ENCODE measurements at places on chromosomes 6 and 20. TPM values are rescaled to one million over a fixed set of nuclear protein-coding genes. Genes with fewer than 3 reads are reported as not detected.

DNA sequence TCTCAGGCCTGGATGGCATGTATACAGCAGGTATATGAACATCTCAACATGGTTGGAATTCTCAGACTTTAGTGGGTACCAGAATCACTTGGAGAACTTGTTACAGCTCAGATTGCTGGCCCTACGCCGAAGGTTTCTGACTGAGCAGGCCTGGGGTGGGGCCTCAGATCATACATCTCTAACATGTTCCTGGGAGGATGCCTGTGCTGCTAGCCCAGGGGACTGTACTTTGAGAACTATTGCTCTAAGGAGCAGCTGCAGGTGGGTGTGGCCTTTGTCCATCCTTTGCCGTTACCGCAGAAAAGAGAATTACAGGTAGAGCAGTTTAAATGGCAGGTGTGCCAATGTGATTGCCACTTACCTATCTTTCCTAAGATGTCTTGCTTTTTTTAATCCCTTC is 310.5 kb upstream of the JAG1 start:
- DNase-seq, result no peak

DNA sequence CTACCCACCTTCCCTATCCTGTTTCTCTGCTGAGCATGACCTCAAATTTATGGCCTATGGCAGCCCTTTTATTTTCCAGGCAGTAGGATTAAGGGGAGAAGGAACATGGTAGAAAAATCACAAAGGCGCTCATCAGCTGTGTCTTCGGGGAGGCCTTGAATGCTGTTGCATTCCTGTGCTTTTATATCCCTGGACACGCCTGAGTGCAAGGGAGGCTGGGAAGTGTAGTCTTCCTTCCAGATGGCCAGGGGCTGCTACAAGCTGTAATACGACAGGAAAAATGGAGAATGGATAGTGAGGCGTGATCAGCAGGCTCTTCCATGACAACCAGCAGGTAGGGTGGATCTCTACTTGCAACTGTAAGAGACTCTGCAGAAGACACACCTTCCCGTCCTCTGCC is 210.9 kb upstream of the GGTLC1 start:
- no peak for DNase-seq

DNA sequence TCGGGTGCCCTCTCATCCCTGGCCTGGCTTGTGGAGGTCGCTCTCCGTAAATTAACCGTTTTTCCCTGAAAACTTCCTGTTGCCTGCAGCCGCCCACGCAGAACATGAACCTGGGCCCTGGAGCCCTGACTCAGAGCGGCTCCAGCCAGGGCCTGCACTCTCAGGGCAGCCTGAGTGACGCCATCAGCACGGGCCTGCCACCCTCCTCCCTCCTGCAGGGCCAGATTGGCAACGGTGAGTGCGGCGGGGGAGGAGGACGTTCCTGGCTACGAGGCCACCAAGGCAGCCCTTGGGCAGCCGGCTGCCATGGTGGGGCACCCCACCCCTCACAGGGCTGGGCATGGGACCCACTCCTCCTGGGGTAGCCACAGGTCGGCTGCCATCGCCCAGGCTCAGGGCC is 17.8 kb downstream of the SS18L1 start:
- no peak for DNase-seq

DNA sequence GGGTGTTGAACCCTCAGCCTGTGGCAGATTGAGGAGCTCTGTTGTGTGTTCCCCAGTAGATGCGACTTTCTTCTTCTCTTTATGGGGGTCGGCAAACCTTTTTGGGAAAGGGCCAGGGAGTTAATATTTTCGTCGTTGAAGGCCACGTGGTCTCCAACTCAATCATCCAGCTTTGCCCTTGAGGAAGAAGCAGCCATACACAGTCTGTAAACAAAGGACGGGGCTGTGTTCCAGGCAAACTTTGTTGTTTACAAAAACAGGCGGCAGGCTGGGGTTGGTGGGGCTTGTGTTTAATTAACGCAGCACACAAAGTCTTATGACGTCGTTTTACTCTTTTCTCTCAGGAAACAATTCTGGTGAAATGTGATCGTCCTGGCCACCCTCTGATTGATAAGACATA is 20.2 kb downstream of the KIF25 start:
- no peak for DNase-seq

DNA sequence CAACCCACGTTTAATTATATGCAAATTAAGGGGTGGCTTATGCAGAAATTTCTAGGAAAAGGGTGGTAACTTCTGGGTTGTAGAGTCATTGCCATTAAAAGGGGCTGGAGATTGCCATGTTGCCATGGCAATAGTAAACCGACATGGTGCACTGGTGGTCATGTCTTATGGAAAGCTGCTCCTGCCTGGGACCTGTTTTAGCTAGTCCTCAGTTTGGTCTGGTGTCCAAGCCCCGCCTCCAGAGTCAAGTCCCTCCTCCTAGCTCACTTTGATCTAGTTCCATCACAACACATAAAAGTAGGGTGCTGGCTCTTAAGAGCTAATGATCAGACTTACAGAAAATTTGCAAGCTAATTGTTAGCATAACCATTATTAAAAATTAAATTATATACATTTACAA is 5.3 kb downstream of the SLC22A2 start:
- DNase-seq, result no peak

DNA sequence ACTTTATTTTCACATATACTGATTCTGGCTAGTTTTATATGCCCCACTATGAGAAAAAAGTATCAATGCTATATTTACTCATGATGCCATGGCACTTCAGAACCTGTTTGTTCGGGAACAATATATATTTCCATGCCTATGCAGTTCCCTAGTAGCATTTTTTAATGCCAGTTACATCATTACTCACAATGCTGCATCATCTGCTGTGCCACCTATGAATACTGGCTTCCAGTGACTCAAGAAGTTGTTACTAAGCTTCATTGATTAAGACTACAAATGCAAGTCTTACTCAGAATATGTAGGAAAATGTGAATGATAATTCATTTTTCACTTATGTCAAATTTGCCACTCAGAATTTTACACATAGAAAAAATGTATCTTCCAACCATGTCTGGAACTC is 97.9 kb downstream of the MAFB start:
- DNase-seq, result no peak

- no peak for DNase-seq
Observed at GRCh38 chr6:132259070-132259469, 142.2 kb downstream of the MOXD1 start.

GRCh38 chr6:3775847-3776246 is 24.3 kb upstream of the PXDC1 start:
- DNase-seq, result no peak

GRCh38 chr20:327186-328026 is 2.1 kb downstream of the SOX12 start:
- peak; percentile 90 for DNase-seq

DNA sequence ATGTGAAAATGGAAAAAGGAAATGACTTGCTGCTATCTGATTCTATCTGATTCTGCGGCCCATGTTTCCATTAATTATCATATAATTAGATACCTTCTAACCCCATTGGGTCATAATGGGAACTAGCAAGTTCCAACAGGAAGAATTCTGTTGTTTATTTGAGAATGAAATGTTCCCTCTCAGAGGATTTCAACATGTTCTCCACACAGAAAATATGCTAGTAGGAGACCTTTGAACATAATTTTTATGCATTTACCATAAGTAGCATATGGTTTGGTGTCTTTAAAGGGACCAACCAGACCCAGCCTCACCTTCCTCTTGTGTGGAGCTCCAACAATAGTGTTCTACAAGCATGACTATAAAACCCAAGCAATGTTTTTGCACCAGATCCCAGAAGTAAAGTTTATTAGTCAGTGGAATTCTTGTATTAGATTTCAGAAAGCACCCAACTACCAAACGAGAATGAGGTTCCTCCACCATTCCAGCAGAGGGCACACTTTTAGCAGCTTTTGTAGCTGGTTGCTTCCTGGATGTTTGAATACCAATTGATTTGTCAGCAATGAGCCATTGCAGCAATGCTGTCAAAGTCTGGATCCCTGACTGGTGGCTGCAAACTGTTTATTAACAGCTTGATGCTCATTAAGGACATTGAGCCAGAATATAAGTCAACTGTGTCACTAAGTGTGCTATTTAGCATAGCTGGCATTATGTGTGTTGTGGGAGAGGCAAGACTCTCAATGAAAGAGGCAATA is 143.6 kb upstream of the GJE1 start:
- no peak for DNase-seq

DNA sequence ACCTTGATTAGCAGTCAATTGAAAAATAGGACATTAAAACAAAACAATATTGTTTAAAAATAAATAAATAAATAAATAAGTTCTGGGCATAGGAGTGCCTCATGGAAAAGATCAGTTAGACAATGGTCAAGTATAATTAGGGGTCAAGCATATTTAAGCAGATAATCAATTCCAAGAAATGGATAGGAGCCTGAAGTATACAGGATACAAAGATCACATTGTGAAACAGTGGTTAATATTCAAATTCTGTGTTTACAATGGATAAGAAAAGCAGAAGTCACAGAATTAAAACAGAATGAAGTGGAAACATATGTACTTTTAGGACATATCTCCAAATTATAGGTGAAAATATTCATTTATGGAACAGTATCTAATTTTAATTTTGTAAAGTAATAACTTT is 1028.6 kb upstream of the CITED2 start:
- no peak for DNase-seq

GRCh38 chr20:34271956-34272355 is 30.7 kb downstream of the ASIP start:
- DNase-seq, result no peak

DNA sequence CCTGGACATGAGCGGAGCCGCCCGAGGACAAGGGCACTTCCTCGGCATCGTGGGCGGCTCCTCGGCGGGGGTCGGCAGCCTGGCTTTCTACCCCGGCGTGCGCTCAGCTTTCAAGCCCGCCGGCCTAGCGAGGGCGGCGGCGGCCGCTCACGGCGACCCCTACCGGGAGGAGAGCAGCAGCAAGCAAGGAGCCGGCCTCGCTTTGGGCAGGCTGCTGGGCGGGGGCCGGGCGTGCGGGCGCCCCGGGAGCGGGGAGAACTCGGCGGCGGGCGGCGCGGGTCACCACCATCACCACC is 6.7 kb downstream of the PRDM13 start:
- DNase-seq, result peak; percentile 55

DNA sequence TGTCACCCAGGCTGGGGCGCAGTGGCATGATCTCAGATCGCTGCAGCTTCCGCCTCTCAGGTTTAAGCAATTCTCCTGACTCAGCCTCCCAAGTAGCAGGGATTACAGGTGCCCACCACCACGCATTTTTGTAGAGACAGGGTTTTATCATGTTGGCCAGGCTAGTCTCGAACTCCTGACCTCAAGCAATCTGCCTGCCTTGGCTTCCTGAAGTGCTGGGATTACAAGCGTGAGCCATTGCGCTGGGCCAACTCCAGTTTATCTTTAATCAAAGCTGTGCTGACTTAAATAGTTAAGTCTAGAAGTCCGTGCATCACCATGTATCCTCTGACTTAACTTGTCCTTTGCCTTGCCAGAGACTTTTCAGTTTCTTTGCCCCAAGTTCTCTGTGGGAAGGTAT is 224.3 kb downstream of the TMEM242 start:
- DNase-seq, result no peak

DNA sequence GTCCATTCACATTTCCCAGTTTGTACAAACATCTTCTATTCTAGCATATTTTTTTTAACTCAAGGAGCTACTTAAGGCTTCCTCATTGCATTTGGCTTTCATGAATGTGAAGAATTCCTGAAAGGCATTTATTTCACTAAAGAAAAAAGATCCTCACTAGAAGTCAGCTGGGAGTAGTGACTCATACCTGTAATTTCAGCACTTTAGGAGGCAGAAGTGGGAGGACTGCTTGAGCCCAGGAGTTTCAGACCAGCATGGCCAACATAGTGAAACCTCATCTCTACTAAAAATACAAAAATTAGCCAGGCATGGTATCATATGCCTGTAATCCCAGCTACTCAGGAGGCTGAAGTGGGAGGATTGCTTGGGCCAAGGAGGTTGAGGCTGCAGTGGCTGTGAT is 30.9 kb upstream of the XRN2 start:
- DNase-seq, result no peak

- no peak for DNase-seq
Observed at GRCh38 chr6:113626475-113626874, 230.7 kb upstream of the MARCKS start.

DNA sequence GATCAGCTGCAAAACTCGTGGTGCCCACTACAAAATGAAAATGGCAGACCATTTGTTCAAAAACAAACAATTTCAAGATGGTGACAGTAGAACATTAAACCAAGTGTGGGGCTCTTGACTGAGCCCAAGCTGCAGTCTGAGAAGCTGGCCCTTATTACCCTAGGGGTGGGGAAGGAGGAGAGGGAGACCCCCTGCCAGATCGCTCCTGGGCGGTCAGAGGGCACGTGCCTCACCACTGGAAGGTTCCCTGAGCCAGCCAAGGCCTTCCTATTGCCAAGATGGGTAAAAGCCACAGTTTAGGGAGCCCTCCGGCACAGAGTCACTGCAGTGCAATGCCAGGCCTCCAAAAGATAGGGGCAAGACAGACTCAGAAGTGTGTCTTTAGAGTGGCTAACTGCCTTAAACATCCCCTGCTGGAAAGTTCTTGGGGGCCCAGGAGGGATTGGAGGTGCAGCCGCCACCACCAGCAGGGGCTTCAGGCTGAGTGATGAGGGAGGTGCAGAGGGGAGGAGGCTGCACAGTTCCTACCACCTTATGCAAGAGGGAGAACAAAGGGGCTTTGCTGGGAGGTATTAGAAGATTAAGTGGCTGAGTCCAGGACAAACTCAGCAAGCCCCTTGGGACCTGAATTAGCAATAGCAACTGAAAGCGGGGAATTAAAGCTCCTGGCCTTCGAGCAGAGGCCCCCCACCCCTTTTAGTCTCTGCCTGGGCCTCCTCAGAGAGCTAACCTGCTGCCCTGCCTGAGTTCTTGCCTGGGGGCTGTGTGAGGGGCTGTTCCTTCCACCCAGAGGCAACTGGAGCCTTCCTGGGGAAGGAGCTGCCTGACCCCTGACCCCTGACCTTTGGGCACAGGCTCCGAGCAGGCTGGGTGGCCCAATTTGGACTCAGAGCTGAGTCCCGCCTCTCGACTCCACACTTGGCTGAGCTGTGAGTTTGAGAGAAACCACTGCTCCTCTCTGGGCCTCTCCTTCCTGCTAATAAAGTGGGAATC is 88.4 kb downstream of the VEGFA start:
- no peak for DNase-seq

DNA sequence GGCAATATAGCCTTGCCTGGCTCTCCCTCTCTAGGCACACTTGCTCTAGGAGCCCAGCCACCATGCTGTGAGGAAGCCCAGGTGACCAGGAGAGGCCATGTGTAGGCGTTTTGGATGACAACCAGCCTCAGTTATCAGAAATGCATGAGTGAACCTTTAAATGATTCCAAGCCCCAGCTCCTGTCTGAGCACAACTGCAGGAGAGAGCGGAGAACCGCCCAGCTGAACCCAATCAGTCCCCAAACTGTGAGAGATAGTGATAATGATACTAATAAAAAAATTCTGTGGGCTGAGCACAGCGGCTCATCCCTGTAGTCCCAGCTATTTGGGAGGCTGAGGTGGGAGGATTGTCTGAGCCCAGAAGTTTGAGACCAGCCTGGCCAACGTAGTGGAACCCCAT is 83.8 kb upstream of the TOX2 start:
- DNase-seq, result no peak

The STK4 gene
- 10.1 TPM for polyA plus RNA-seq

The CLPSL2 gene
- not detected for polyA plus RNA-seq

The PRRT1 gene
- 1.3 TPM for polyA plus RNA-seq

The XKR7 gene
- 0.05 TPM for polyA plus RNA-seq

The TMEM200A gene
- 15.6 TPM for polyA plus RNA-seq

The VSTM2L gene
- polyA plus RNA-seq, result 1.7 TPM

The C6orf15 gene
- polyA plus RNA-seq, result not detected

The WFDC10B gene
- polyA plus RNA-seq, result not detected

The RING1 gene
- 28.7 TPM for polyA plus RNA-seq

The SLC22A23 gene
- 2.3 TPM for polyA plus RNA-seq

The LY86 gene
- 3.6 TPM for polyA plus RNA-seq

The CFB gene
- 1.4 TPM for polyA plus RNA-seq

All from muscle of arm (tissue), 14 donors.